Adipocyte (in vitro differentiated cells): ENCODE measurements at places on chromosomes 5 and 9.

DNA sequence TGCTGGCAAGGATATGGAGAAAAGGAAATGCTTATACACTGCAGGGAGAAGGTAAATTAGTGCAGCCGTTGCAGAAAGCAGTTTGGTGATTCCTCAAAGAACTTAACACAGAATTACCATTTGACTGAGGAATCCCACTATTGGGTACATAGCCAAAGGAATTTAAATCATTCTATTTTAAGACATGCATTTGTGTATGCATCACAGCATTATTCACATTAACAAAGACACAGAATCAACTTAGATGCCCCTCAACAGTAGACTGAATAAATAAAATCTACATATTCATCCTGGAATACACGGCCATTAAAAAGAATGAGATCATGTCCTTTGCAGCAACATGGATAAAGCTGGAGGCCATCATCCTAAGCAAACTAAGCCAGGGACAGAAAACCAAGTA, 510.1 kb upstream of the CDH9 start:
- no peak for DNase-seq

GRCh38 chr9:4305065-4305985, 5.5 kb upstream of the GLIS3 start:
- no peak for DNase-seq

- DNase-seq, result no peak
These were observed 295.3 kb upstream of the SLC24A2 start for GRCh38 chr9:20084125-20084524.

- DNase-seq, result no peak
These were observed 164.3 kb upstream of the CLINT1 start for GRCh38 chr5:158023266-158023665.

DNA sequence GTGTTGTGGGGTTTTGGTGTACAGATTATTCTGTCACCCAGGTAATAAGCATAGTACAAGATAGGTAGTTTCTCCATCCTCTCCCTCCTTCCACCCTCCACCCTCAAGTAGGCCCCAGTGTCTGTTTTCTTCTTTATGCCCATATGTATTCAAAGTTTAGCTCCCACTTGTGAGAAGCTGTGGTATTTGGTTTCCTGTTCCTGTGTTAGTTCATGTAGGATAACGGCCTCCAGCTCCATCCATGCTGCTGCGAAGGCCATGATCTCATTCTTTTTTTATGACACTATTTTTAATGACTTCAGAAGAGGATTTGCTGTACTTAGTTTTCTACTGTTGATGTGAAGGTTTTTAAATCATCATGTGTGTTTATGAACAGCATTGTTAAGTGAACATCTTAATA, 11.9 kb downstream of the CCDC180 start:
- DNase-seq, result no peak

DNA sequence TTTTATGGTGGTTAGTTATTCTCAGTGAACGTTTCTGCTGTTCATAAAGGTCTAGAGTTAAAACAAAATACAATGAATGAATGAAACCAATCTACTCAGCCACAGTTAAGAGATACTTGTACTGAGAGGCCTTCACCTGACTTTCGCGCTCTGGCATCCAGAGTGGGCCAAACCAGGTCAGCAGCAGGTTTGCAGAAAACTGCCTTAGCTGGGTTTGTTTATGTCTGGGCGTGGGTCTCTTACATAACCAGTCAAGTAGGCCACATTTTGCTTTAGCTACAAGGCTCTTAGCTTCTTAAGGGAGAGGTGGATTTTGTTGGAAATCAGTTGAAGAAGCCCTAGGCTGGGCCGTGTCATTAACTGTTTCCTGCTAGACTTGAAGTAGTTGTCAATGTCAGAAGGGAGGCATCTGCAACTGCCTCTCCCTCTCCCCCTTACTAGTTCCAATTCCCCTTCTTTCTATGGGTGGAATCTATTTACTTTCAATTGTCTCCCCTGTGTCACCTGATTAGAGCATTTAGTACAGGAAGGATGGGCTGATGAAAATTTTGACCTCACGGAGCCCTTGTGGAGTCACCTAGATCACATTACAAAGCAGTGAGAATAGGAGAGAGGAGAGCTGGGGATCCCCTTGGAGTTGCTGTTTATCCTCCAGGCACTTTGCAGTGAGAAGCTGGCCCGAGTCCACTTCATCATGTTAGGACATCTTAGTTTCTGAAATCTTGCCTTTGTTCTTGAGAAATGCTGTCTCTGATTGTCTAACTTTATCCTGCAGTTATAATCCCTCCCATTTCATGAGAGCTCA, 200.5 kb downstream of the ARHGEF28 start:
- peak; percentile 91 for DNase-seq

GRCh38 chr9:77469515-77470231, 178.4 kb downstream of the GNA14 start:
- peak; percentile 59 for DNase-seq

DNA sequence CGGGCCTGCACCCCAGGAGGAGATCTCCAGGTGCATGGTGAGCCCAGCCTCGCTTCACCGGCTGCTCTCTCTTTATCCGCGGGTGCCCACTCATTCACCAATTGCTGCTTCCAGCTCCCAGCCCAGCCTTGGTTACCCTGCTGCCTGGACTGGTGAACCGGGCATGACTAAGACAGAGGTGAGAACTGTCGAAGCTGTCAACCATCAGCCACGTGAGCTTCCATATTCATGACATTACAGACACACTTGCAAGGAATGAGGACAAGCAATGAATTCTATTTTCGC, 220.5 kb downstream of the ROR2 start:
- no peak for DNase-seq

GRCh38 chr5:17094830-17095229, 122.6 kb upstream of the BASP1 start:
- peak; percentile 63 for DNase-seq

DNA sequence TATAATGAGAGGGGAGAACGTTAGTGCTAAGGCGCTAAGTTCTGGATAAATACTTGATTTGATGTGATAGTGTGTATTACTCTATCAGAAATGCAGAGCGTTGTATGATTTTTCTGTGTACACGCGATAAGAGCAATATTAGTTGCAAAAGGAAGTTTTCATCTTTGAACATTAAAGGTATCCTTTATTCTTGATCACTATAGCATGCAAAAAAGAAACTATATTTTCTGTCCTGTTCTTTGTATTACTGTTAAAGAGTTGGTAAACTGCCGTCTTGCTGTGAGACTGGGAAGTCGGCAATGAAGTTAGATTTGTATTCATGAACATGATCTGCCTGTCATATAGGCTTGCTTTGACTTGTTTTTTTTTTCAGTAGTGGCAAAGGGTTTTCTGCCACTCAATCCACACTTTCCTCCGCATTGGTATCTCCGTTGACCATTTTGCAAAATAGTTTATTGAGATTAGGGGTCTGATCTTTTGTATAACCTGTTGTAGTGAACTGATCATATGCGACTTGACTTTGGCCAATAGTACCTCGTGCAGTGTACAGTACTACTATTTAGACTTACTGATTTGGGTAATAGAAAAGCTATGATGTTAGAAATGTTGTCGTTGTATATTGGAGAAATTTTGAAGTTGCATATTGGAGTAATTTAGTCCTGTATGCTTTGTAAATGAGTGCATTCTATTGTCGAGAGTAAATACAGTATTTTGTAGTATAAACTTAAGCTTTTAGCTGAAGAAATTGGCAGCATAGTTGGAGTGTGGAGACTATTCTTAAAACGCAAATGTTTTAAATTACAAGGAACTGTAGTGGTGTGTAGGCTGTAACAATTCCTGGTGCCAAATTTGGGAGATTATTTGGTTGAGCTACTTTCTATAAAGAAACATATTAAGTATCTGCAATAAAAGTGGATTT, 1.7 kb downstream of the DENND4C start:
- DNase-seq, result peak; percentile 36

DNA sequence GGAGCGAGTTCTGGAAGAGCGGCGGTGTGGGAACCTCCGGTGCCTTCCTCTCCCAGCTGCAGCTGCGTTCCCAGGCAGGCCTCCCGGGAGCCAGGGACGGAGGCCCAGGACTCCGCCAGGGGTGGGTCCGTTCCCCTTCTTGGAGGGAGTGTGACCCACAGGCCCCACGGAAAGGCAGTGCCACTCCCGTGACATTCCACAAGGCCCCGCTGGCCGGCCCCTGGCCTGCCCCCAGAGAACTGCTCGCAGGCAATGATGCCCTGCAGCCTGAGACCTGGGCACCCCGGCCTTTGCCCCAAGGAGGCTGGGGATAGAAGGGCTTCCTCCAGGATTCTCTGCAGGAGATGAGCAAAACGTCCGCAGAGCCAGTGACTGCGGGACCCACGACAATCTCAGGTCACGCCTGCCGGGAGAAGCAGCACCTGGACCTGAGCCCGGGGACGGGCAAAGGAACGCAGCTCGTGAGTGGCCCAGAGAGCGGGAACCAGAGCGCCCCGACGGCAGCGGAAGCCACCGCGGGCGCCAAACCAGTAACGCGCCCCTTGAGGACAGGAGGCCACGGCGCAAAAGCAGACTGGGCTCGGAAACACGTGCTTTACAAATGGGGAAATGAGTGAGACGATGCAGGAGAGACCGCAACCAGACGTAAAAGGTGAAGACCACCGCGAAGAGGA, 9.3 kb downstream of the OBP2B start:
- DNase-seq, result no peak

DNA sequence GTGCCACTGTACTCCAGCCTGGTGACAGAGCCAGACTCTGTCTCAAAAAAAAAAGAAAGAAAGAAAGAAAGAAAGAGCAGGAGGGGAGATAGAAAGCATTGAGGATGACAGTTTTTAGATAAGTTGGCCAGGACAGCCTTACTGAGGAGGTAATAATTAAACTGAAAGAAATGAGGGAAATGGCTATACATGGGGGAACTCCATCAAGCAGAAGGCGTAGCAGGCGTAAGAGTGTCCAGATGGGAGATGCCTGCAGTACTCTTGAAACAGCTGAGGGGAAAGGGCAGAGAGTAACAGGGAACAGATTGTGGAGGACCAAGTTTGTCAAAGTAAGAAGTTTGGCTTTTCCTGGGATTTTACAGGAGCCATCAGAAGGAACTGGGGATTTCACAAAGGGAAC, 57.5 kb downstream of the HMGCS1 start:
- DNase-seq, result no peak

DNA sequence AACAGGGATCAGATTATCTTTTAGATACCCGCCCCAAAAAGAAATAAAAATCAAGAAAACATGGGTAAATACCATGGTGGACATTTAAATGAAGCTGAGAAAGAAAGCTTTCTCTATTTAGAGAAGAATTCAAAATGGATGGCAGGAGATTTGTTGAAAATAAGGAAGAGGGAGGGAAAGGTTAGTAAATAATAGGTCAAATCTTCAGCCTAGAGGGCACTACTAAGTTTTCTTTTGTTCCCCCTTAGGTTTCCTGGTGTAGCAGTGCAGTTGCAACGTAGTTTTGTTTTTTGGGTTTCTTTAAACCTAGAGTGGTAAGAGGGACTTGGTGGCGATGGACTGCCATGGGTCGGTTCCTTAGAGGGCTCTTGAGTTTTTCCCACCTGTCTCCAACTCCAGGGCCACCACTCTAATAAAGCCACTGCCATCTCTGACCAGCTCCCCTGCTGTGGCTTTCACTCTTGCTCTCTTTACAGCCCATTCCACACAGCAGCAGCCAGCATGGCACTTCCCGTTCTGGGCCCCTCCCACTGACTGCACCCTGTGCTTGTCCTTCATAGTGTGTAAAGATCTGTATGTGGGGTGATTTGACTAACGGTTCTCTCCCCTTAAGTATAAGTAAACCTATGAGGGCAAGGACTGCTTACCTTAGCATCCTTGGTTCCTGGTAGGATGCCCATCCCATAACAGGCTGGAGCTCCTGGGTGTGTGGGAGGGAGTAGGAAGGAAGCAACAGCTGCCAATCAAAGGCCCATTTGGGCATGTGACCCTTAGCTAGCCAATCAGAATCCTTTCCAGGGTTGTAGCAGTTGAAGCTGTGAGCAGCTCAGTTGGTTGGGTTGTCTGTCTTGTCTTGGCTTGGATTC, 118.3 kb downstream of the SLC1A3 start:
- no peak for DNase-seq

DNA sequence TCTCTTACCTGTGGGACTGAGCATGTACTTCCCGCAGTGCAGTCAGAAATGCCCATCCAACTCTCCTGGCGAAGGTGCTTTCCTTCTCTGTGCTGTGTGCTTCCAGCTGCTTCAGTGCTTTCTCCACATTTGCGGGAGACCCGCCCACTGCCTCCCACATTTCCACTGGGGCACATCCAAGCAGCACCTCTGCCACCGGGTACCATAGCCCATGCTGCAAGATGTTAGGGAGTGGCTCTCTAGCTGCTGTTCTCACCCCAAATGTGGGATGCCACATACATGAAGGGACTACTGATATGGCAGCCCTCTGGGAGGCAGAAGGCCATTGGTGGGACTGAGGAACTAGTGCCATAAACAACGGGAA, 8.8 kb downstream of the DMAC1 start:
- no peak for DNase-seq

DNA sequence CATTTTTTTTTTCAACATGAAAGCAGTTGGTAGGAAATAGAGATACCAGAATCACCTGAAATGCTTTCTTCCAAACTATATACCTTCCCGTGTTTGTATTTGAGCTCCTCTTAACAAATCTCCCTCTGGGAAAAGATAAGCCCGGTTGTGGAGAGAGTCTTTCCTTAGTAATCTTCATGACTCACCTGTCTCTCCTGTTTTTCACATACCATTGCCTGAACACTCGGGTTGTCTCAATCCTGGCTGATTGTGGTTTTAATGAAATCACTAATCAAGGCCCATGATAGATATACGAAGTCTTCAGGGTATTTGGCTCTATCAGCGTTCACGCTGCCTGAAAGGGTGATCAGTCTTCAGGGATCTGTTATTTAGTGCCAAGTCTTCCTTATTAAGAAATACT, 136.7 kb downstream of the MAN2A1 start:
- DNase-seq, result no peak
